DMS 273 treated with DMSO at 0.1 percent for 48 hours (cell line): ENCODE measurements at places on chromosomes 12 and 14.

DNA sequence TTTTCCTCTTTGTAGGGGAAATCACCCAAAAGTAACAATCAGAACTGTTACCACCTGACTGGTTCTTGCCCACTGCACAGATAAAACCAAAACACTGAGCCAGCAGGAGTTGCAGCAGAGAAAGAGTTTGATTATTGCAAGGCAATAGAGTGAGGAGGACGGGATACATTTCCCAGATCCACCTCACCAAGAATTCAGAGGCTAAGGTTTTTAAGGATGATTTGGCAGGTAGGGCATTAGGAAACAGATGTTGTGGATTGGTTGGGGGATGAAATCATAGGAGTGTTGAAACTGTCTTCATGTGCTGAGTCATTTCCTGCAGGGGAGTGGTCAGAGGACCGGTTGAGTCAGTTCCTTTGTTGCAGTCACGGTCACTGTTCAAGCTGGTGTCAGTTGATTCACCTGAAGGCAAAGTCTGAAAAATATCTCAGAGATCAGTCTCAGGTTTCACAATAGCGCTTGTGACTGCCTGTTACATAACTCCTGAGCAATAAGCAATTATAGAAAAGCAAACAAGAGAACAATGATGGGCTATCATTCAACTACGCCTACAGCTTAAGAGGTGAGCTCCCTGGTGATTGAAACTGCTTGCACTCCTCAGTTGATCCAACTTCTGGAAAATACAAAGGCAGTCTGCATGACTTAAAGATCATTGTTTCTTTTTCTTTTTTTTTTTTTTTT lies 20.3 kb upstream of the AMN1 start:
- DNase-seq, result peak; percentile 18

DNA sequence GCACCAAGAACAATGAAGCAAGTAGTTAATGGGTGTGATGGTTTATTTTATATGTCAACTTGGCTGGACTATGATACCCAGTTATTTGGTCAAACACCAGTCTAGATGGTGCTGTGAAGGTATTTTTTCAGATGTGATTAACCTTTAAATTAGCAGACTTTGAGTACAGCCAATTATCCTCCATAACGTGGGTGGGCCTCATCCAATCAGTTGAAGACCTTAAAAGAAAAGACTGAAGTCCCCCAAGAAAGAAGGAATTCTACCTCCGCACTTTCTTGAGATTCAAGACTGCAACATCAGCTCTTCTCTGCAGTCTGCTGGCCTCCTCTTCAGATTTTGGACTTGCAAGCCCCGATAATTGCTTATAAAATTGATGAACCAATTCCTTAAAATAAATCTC lies 47.5 kb downstream of the CD163L1 start:
- no peak for DNase-seq

DNA sequence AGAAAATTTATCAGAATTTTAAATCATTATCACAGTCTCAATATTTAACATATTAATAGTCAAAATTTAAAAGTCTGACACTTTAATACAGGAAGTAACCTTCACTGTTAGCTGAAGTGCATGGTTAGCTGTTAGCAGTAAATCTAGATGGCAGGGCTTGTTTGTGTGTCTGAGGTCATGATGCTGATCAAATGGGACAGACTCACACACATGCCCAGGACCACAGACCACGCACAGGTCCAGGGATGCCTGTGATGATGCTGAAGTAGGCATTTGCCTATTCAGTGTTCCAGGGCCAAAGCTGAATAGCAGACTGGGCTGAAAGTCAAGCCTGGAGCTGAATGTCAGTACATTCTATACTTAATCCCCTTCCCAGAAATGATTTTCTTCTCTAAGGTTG lies 20.5 kb downstream of the FNTB start:
- no peak for DNase-seq

DNA sequence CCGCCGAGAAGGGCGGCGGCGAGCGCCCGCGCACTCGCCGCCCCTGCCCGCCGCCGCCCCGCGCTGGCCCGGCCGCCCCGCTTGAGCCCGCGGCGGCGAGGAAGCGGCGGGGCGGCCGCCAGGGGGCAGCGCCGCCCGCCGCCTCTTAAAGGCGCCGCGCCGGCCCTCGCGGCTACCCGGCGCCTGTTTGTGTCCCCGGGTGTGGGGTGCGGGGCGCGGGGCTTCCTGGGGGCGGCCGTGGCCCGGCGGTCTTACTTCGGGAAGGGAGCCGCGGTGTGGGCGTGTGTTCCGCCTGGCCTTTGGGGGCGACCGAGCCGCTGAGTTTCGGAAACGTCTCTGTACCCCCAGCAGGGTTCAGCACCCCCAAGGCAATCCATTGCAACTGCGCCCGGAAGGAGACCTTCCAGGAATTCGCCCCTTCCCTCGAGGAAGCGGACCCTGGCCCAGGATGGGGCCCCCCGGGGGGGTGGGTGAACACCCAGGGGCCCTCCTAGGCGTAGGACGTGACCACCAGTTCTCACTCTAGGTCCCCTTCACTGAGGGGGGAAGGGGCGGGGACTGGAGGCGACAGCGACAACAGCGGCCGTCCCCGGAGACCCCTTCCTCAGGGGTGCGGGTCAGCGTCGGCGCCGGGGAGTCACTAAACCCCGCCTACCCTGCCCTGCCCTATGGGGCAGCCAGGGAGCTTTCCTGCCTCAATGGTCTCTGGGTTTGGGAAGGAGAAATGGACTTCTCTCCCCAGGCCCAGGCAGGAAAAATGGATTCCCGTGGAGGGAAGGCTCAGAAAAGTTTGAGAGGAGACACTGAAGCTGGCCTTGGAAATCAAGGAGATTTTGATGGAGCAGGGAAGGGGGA lies at the start of gene ITPK1:
Gene ITPK1, minus strand, starts transcription at position 105 of the 855 bp plus-strand sequence. CDS start 762 bp downstream, outside the sequence.
- no peak for DNase-seq

GRCh38 chr14:99562856-99563748 lies 40.9 kb downstream of the CCDC85C start:
- DNase-seq, result peak; percentile 62

GRCh38 chr14:63301891-63302534 lies 16.7 kb downstream of the GPHB5 start:
- DNase-seq, result no peak

- DNase-seq, result no peak
These were observed 29.2 kb upstream of the PLEKHG6 start for GRCh38 chr12:6281081-6281809.

- no peak for DNase-seq
These were observed 40.5 kb downstream of the FBRSL1 start for GRCh38 chr12:132530447-132530846.

DNA sequence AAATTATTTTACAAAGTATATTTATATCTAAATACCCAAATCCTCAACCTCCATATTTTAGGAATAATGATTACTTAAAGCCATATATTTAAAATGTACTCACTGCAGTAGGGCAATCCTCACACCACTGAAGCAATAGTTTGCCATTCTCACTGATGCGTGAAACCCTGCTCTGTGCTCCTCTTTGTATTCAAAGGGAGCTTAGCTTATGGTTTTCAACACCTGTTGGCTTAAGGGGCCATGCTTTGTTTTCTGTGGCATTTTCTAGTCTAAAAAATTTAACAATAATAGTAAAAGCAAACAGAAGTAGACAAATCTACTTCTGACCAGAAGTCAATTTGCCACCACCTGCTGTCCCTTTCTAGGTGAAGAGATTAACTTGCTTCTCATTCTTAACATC lies 294.6 kb downstream of the FLRT2 start:
- no peak for DNase-seq

- DNase-seq, result no peak
These were observed 277.4 kb upstream of the SOX5 start for GRCh38 chr12:24226745-24227350.

- no peak for DNase-seq
These were observed 1366.8 kb upstream of the TMEM132C start for GRCh38 chr12:126899926-126900792.

DNA sequence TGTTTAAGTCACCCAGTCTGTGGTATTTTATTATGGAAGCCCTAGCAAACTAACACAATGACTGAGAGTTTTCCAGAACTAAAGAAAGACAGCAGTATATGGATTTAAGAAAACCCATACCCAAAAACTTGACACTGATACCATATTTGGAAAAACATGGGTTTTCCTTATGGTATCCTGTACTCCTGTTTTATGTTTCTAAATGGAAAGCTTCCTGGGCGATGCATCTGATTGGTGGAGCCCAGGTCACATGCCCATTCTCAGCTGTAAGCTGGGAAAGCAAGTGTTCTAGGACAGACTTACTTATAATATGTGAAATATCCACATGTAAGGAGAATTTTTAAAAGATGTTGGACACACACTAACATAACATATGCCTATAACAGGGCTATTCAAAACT lies 4.5 kb upstream of the RNASE4 start:
- DNase-seq, result peak; percentile 8

DNA sequence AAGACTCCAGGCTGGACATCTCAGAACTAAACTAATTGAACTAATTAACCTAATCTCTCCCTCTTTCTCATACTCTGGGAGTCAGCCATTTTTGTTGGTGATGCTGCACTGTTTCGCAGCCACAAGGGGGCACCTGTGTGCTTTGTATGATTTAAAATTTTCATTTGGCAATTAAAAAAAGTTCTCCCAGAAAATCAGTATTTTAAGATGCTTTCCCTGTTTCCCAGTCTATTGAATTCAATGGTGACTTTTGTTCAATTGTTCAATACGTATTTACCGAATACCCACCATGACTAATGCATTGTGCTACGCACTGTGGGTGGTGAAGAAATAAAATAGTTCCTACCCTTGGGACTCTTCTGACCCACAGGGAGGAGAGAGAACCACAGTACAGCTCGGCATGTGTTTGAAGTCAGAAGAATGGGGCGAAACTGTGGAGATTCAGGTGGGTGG lies 63.7 kb downstream of the ZNF664 start:
- no peak for DNase-seq

DNA sequence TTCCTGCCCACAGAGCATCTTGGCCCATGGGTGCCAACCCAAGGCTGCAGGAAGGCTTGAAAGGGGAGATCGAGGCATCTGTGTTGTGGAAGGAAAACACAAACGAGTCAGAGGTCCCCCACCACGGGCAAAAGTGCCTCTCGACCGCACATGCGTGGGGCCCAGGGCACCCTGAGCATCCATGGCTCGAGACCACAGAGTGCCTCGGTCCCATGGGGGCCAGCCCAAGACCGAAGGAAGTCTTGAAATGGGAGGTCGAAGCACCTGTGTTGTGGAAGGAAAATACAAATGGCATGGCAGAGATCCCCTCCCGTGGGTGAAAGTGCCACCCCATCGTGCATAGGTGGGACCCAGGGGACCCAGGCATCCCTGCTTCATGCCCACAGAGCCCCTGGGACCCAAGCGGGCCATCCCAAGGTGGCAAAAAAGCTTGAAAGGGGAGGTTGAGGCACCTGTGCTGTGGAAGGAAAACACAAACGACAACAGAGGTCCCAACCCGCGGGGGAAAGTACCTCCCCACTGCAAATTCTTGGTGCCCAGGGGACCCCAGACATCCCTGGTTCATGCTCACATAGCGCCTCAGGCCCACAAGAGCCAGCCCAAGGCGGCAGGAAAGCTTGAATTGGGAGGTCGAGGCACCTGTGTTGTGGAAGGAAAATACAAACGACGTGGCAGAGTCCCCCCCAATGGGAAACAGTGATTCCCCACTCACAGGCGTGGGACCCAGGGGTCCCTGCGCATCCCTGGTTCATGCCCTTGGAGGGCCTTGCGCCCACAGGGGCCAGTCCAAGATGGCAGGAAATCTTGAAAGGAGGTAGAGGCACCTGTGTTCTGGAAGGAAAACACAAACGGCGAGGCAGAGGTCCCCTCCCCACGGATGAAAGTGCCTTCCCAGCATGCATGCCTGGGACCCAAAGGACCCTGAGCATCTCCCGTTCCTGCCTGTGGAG lies 373.0 kb downstream of the ALG10 start:
- no peak for DNase-seq

DNA sequence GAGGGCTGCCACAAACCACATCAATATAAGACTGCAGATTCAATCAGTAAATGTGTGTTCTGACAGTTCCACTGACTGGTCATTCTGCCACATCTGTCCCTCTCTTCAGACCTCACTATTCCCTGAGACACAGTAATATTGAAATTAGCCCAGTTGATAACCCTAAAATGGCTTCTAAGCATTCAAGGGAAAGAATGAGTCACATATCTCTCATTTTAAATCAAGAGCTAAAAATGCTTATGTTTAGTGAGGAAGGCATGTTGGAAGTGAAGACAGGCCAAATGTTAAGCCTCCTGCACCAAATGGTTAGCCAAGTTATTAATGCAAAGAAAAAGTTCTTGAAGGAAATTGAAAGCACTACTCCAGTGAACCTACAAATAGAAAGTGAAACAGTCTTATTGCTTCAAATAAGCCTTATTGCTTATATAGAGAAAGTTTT lies 24.5 kb upstream of the KIF21A start:
- no peak for DNase-seq

- DNase-seq, result no peak
These were observed 74.6 kb downstream of the ZFP36L1 start for GRCh38 chr14:68718023-68718990.

- no peak for DNase-seq
These were observed 51.5 kb upstream of the KCNJ8 start for GRCh38 chr12:21825886-21826617.

- no peak for DNase-seq
These were observed 215.3 kb downstream of the SSPN start for GRCh38 chr12:26410689-26411088.

DNA sequence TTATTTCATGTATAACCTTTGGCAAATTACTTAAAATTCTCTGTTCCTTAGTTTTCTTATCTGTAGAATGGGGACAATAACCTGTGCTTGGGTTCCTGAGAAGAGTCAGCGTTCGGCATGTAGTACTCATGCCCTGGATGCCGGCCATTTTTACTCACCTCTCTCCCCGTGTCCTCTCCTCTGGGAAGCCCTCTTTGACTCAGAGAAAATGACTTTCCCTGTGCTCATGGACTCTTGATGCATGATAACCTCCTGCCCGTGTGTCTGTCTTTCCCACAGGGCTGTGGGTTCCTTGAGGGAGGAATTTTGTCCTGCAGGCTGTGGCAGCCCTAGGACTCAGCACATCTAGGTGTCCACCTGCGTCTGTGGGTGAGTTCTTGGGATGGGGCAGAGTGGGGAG lies 5.8 kb upstream of the C1RL start:
- DNase-seq, result no peak

- DNase-seq, result no peak
These were observed 24.6 kb upstream of the NCOR2 start for GRCh38 chr12:124592050-124592449.

DNA sequence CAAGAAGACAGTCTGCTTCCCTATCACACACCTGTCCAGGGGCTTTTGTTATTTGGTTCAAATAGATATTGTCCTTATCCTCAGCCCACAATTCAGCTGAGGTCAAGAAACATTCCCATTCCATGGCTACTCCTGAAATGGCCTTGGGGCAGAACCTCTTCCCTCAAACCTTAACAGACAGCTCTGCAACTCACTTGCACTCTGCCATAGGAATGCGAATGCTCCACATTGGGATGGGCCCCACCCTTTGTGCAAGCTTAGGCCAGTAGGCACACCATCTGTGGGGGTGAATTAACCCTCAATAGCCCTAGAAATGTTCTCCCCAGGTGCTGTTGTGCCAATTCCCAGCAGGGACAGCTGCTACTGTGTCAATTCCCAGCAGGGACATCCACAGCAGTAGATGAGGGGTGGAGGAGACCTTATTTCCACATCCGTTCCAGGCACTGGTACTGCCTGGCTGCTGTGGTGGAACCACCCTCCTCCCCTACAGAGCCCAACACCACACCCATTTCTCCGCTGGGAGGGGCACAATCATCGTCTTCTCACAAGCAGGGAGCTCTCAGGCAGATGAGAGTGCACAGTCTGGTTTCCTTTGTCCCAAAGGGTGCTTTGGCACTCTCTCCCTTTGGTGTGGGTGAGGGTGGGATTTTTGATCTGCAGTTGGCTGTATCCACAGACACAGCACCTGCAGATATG lies 42.3 kb upstream of the GLIPR1 start:
- DNase-seq, result no peak

- DNase-seq, result no peak
These were observed 33.1 kb upstream of the OASL start for GRCh38 chr12:121072147-121072546.
